ENCODE measurements at places on chromosomes 7 and 10.

GRCh38 chr7:116554436-116554835, 29.6 kb downstream of the CAV1 start:
- DNase-seq = no peak

DNA sequence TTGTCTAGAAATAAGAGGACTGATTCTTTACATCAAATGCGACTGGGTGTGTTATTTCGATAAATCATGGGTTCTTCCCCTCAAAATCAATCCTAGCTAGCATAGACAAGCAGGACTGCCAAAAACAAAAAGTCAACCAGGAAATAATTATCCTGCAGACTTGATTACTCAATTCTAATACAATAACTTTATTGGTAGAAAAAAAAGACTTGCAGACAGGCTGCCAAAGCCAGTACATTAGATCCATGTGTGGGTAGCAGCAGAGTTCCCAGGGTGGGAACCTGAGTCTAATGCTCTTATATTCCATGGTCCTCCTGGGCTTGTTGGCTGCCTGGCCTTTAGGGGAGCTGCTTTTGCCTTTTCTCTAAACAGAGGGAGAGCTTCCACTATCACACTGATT, 7.8 kb downstream of the AFAP1L2 start:
- no peak for DNase-seq

GRCh38 chr10:11335167-11335652, 276.2 kb downstream of the USP6NL start:
- DNase-seq = no peak

- DNase-seq = no peak
Observed at GRCh38 chr10:5581670-5582566, 57.2 kb downstream of the CALML3 start.

GRCh38 chr7:43553999-43554398, 28.9 kb upstream of the STK17A start:
- DNase-seq = peak; percentile 79

DNA sequence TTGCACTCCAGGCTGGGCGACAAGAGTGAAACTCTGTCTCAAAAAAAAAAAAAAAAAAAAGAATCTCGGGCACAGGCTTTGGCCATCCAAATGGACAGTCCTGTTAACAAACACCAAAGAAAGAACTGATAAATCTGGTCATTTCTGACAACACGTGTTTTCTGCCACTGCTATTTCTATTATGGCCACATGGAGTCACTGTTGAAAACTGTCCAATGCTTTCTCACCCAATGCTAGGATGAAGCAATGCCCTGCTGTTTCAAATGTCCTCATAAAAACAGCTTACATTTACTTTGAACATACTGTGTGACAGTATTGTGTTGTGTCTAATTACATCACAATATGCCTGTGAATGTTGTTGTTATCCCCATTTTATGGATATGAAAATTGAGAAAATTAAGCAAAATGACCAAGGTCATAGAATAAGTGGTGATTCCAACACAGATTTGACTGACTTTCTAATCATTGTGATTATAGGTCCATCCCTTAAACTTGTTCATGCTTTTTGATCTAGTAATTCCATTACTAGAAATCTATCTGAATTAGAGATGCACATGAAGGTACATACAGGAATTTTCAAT, 19.9 kb upstream of the MAP3K8 start:
- peak; percentile 64 for DNase-seq

GRCh38 chr10:60314069-60314940, 75.4 kb downstream of the ANK3 start:
- peak; percentile 29 for DNase-seq

DNA sequence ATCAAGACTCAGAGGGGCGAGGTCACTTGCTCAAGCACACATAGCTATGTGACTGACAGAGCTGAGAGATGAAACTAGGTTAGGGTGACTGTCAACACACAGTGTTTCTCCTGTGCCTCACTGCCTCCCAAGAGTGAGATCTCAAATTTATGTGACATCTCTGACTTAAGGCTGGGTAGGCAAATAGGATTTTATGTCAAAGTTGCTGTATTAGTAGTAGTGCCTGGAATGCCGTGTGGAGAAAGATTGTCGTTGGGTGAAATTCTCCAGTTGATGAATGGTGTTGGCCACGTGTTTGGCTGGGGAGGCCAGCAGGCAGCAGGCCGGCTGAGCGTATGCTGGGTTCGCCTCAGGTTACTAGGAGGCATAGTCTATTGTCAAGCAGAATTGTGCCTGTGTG, 148.3 kb upstream of the BMPER start:
- DNase-seq = no peak

- no peak for DNase-seq
Observed at GRCh38 chr10:78042058-78042751, 8.5 kb downstream of the RPS24 start.

DNA sequence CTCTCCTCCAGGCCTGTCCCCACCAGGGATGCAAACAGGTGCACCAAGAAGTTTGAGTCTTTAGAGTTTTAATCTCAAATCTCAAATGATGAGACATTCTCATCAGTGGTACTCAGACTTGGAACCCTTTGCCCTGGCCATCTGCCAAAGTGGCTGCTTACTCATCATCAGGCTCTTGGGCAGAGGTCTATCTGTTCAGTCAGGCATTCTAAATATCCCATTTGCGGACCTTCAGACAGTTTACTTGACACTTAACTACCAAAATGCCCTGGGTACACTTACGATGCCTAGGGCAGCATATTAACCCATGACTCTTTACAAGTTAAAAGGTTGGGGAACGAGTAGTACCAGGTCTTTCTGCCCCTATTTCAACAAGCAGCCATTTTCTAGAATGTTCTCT, 61.2 kb upstream of the YAE1 start:
- DNase-seq = peak; percentile 16

DNA sequence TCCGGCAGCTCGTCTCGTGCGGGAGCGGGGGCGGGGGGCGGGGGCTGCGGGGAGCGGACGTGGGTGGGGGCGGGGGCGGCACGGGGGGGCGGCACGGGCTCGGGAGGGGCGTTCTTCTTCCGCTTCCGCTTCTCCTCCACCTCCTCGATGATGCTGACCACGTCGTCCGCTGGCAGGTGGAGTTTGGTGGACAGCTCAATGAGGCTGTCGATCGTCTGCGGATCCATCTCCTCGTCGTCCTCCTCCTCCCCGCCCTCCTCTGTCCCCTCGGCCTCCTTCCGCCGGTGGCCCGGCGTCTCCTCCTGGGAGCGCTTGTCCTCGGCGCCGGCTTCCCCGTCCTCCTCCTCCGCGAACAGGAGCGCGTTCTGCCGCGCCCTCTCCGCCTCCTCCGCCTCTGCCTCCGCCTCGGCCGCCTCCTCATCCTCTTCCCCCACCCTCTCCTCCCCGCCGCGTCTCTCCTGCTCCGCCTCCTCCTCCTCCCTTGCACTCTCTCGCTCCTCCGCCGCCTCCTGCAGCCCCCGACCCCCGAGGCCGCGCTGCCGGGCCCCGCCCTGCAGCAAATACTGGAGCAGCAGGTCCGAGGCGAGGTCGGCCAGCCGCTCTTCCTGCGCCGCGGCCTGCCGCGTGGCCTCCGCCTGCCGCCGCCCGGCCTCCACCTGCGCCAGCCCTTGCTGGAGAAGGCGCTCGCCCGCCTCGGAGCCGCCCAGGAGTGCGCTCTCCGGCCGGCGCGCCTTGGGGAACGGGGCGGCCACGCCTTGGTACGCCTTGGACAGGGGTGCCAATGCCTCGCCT, 1.9 kb downstream of the VGF start:
- DNase-seq = peak; percentile 85

Measured in SW480 (cell line).